Fibroblast of lung (primary cell): ENCODE measurements at places on chromosomes 4 and X.

- peak; percentile 28 for DNase-seq
Observed at GRCh38 chr4:54658252-54659093, 716 bp downstream of the KIT start.

DNA sequence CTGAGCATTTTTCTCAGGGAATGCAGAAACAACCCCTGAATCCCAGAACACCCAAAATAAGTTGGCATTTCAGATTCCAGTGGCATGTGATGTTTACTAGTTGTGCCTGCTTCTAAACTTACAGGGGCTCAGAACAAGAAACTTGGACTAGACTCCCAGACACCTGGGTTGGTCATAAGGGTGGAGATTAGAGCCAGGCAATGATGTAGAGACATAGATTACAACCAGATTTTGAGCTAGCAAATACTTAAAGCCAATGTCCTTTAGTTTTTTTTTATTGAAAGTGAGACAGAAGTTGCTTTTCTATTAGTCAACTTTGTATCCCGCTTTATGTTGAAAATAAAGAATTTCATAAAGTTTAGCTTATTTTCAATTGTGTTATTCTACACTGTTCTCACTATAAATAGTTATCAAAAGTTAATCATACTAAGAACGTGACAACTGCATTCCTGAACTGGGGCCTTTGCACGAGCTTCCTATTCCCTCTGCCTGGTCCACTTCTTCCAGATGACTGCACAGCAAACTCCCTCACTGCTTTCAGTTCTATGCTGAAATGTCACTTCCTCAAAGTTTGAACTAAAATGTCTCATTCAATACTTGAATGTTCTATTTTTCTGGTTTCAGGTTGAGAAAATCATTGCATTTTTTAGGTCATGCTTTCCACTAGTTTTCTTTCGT, 224.7 kb upstream of the PPP1R2C start:
- DNase-seq = no peak

GRCh38 chr4:187178587-187178986, 454.9 kb upstream of the FAT1 start:
- no peak for DNase-seq

- DNase-seq = peak; percentile 58
Observed at GRCh38 chr4:147326591-147326990, 154.3 kb upstream of the EDNRA start.

DNA sequence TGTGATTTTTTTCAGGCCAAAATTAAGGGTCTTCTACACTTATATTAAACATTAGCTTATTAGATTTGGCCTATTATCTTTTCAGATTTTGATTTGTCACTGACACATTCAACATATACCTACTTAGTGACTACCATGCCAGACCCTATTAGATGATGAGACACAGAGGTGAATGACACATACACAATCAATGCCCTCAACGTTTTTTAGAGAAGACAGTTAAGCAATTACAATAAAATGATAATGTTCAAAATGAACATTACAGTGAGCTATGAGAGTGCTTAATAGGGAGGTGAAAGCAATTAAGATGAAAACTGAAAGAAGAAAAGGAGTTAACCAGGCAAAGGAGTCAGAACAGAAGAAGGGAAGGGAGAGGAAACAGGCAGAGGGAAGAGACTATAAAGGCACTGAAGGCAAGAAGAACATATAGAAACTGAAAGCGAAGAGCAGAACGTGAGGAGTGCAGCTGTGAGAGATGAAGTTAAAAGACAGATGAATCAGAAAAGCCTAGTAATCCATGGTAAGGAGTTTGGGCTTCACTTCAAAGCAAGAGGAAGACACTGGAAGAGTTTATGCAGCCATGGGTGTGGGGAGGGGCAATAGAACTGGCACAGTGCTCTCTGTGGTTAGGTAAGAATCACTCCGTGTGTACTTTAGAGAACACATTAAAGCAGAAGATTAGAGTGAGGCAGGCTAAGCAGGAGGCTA, 119.0 kb downstream of the REELD1 start:
- peak; percentile 92 for DNase-seq

- DNase-seq = peak; percentile 79
Observed at GRCh38 chr4:186724058-186724863, 605 bp upstream of the FAT1 start.

DNA sequence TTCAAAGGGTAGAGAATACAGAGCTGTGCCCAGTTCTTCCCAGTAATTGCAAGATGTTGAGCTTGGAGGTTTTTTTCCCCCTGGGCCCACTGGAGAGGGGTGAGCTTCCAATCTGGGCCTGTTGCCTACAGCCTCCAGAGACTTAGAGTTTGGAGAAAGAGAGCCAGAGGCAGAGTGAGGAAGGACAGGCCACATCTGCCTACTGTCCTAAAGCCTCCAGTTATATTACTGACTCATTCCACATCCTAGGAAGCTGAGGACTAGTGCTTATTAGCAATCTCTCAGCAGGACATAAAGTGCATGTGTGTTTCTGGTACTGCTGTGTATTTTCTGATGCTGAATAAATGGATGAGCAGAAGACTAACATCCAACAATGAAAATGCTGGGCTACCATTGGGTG, 181.0 kb upstream of the MAMLD1 start:
- DNase-seq = peak; percentile 48

DNA sequence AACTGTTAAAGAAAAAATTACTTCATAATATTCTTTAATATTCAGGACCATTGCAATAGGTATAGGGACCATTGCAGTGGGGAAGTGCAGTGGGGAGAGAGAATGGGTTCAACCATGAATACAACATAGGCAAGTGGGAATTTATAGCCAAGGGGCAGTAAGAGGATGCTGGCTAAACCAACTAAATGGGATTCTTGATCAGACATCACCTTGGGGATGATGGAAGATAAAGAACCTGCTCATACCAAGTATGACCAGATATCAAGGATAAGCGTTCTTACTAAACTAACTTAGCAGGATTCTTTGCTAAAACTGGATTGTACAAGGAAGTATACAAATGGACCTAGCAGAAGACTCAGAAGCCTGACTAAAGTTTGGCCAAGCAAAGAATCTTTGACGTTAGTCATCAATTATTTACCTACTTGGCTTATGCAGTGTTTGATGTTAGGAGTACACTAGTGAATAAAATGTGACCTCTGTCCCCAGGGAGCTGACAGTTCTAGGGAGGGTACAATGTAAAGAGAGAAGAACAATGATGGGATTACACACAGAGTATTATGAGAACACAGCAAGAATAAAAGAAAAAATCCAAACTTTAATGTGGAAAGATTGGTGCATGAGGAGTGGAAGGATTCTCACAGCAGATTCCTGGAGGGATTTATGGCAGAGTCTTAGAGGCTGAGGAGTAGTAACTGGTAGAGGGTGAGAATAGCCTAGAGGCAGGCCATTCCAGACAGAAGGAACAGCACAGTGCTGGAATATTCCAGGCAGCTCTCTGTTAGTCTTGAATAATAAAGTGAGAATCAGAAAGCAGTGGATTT, 54.7 kb upstream of the MYOZ2 start:
- no peak for DNase-seq

DNA sequence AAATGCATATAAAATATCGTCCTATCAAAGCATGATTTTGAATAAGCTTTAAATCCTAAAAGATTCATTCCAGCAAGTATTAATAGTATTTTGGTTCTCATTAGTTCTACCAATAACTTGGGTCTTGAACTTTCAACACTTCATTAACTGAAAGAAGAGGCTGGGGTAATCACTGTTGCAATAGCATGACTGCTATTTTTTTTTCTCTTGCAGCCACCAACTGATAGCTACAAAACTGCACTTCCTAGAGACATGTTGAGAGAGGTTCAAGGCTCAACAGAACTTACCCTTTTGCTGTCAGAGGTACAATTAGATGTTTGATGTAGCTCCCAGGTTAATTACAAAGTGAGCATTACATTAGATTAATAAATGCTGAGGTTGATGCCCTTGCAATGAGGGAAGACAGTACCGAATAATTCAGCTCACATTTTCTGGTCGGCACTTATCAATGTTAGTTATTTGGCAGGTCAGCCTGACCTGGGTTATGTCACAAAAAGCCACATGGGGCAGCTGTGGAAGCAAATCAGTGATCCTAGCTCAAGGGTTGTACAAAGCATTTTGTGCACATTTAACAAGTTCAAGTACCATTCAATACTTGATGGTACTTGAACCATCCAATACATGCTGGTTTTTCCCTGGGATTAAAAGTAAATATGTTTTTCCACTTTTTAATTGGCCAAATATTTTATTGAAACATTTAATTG, 29.9 kb upstream of the TET2 start:
- DNase-seq = no peak

DNA sequence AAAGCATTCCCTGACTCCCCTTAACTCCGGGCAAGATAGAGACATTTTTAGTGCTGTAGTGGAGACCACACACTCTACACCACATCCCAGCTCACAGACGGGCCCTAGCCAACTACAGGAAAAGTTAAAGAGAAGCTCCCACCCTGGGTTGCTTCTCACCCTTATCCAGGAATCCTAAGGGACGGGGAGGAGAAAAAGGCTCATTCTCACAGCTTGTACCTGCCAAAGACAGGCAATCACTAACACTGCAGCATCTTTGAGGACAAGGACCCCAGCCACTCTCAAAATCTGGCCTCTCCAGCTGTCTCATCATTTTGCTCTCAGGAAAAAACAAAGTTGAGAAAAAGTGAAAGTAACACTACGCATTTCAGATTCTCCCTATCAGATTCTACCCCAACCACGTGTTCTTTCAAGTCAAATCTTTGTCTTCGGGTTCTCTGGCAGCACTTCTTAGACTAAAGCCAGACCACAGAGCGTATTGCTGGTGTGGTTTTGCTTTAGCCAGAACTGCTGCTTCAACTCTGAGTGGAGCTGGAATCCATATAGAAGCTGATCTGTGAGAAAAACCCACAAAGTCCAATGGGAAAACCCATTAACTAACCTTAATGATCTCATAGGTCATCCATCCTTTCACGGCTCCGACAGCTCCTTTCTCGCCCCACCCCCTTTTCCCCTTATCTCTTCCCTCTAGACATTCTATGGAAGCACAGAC, 605.9 kb upstream of the DIPK2B start:
- peak; percentile 95 for DNase-seq

GRCh38 chr4:182819751-182820150, 97.4 kb downstream of the DCTD start:
- no peak for DNase-seq

DNA sequence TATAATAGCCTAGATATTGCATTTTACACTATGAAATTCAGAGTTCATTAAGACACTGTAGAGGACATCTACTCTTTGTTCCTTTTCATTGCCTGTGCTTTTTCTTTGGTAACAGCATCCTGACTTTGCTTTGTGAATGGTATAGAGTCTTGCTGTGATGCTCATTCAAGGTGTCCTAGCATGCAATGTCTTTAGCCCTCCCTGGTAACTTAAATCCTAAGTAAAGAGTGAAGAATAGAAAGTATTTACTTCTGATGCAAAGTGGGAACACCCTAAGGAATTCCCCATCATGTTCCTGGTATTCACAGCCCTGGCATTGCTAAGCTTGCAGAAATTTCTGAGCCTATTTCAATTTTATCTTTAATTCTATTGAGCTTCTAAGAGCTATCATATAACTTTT, 400.1 kb downstream of the FAT4 start:
- no peak for DNase-seq

DNA sequence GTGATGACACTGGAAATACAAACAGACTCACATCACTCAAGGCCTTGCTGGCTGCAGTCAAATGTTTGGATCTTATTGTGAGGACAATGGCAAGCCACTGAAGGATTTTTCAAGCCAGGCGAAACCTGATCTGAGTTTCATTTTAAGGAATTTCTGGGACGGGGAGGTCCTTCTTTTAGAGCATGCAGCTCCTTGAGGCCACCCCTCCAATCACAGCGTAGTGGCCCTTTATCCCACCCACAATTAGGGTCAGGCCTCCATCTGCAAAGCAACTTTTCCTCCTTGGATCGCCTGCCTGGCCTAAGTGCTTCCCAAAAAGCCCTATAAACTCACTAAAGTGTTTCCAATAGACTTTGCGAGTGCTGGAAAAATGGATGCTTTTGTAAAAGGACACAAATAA, 115.5 kb downstream of the EFHC2 start:
- DNase-seq = no peak

DNA sequence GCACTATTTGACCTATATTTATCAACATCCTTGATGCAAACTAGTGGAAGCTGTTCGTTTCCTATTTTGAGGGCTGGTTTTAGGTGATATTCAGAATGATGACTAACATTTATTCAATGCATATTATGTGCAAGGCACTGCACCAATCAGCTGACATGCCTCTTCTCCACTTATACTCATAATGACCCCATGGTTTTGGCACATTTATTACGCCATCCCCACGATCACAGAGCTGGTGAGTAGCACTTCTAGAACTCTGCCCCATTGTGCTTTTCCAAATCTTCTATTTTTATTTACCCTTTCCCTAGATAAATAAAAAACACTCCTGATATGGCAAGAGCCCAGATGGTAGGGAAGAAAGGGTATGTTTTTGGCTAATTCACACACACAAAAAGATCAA, 13.1 kb downstream of the SCML1 start:
- DNase-seq = no peak

GRCh38 chr4:146787731-146788130, 149.0 kb downstream of the POU4F2 start:
- no peak for DNase-seq

DNA sequence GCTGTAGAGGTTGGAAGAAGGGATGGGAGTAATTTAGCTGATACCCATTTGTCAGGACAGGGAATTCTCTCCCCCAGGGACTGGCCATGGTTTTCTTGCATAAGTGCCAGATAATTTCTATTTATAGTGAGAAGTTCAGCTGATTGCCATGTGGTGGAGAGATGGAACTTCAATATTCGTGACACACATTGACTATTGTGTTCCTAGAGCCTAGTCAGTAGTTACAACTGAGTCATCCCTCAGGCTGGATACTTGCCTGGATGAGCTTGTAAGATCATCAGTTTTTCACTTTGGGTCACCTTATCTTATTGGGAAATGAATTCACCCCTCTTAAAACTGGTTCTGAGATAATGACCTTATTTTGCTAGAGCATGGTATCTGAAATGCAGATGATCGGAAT, 32.2 kb downstream of the CFAP299 start:
- DNase-seq = peak; percentile 39

- no peak for DNase-seq
Observed at GRCh38 chr4:135670548-135670947, 1469.0 kb upstream of the PABPC4L start.

GRCh38 chr4:107913283-107913899, 18.0 kb upstream of the CYP2U1 start:
- DNase-seq = peak; percentile 84

DNA sequence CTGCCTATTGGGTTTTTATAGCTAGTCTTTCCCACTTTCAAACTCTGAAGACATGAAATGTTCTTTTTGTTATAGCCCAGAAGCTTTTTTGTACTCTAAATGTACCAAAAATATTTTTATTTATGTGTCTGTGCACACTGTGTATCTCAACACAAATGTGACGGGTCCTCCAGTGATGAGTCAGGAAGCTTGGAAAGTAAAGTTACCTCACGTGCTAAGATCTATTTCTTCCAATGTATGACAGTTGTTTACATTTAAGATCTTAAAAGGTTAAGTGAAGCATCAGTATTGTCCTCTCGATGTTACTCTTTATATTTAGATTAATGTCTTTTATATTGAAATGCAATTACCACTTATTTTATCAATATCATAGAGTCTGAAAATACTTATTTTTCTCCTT, 29.1 kb upstream of the PRSS12 start:
- no peak for DNase-seq

GRCh38 chrX:98398542-98398941, 1514.8 kb downstream of the RPA4 start:
- no peak for DNase-seq
